ENCODE measurements at places on chromosomes 6 and 20.

DNA sequence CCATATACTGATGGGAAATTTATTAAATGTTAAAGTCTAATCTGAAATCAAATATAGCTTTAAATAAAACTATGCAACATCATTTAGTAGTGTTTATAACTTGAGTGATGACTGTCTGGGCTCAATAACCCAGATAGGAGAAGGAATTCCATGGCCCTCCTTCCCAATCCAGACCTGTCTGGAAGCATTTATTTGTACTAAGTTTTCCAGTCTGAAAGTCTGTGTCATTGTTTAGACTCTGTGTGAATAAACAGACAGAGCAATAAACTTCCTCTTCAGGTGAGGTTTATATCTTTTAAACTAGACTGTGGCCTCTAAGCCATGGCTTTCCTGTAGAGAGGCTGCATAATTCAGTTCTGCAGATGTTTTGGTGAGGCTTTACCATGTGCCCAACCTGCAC lies 176.4 kb downstream of the SOX4 start:
- DNase-seq: no peak

DNA sequence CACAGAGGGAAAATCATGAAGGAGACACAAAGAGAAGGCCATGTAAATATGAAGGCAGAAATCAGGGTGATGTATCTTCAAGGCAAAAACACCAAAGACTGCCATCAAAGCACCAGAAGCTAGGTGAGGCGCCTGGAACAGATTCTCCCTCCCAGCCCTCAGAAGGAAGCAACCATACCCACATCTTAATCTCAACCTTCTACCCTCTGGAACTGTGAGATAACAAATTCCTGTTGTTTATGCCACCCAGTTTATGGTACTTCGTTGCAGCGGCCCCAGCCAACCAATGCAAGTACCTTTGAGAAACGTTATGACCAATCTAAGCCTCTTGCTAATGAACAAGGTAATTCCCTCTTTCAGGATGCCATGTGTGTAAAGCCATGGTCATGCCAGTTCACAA lies 66.2 kb upstream of the STXBP5 start:
- DNase-seq: no peak

DNA sequence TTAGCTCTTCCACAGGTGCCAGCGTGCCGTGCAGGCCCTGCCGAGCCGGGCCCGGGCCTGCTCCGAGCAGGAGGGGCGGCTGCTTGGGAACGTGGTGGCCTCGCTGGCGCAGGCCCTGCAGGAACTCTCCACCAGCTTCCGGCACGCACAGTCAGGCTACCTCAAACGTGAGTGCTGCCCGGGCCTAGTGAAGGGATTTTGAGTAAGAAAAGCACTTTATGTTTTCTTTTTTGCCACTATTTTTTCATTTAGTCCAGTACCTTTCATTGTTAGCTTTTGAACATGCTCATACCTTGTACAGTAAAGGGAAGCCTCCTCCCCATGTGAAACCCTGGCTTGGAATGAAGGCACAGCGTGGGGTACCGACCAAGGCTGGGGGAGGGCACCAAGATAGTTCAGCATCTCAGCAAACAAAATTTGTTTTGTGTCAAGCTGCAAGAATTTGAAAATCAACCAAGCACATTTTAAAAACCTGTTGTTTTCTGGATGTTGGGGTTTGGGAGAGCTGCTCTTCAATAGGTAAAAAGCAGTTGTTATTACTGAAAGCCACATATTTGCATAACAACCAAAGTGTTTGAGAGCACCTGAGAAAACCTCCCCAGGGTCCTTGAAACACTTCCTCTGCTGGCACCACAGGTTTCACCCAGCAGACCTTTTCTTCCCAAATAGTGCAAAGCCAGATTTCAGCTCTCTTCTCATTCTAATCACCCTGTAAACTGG lies 18.4 kb downstream of the STX16 start:
- DNase-seq: peak; percentile 29

DNA sequence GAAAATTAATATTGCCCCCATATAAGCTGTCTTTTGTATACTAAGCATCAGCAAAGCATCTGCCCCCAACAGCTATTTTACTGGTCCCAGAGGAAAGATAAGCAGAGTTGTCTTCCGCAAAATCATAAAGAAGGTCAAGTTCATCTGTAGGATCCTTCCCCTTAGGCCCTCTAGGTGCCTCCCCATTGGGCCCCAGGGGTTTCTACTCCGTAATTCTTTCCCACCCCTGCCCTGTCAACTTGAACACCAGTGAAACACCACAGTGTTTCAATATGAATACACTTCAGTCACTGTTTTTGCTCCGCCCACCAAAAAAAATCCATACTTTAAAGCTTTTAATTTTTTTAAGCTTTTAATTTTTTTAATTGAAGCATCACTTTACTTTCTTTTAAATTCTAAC lies 159.2 kb downstream of the ATXN1 start:
- no peak for DNase-seq

GRCh38 chr6:62891065-62891647 lies 320.1 kb upstream of the FKBP1C start:
- no peak for DNase-seq

DNA sequence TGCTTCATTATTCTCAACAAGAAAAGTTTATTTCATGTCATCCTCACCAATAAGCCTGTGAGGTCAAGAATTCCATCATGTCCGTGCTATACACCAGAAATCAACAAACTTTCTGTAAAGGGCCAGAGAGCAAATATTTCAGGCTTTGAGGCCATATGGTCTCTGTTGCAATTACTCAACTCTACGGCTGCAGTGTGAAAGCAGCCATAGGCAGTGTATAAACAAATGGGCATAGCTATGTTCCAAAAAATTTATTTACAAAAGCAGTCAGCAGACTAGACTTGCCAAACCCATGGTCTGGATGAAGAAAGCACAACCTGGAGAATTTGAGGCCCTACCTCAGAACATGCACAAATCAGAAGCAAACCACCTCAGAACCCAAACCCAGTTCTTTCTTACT lies 118.5 kb downstream of the PCSK2 start:
- no peak for DNase-seq

- DNase-seq: peak; percentile 2
These were observed 541.2 kb upstream of the FLRT3 start for GRCh38 chr20:14878676-14879019.

GRCh38 chr6:11525468-11526155 lies 11.9 kb upstream of the TMEM170B start:
- no peak for DNase-seq

DNA sequence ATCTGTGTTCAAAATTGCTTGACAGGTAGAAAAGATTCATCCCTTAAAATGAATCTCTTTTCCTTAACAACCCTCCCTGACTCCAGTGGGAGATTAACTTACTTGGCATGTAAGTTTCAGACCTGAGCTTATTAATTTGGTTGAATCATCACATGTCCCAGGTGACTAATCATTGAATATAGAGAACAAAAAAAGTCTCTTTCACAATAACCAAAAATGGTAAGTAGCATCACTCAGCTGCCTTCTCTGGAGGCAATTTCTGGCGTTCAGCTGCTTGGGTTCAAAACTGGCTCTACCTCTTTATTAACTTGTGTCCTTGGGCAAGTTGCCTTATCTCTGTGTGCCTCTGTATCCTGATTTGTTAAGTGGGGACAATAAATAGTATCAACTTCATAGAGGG lies 2.9 kb downstream of the C6orf141 start:
- no peak for DNase-seq

- DNase-seq: no peak
These were observed 984.5 kb downstream of the HACE1 start for GRCh38 chr6:103875221-103875620.

DNA sequence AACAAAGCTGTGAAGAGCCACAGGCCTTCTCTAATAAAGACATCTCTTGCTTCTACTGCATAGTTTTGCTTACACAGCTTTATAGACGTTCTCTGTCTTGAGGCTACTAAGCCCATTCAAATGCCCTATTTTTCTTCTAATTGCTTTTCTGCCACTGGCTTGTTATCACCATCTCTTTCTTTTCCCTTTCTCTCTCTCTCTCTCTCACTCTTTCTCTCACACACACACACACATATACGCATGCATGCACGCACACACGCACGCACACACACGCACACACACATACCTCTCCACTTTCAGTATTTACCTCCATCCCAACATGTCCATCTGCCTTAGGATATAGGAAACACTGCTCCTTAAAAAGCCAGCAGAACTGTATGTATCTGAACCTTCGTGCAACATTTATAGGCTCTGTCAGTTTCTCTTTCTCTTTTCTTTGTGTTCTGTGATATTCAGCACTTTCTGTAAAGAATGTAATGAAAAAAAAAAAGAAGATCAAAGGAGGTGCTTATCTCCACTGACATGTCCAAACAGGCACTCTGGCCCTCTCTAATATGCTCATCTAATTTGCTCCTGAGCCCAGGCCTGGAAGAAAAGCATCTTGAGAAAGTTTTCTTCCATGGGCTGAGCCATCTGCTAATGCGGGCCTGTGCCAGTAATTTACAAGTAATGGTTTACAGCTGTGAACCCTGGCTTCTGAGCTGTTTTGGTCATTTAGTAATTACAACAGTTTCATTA lies 1046.7 kb upstream of the MAP3K7 start:
- no peak for DNase-seq

DNA sequence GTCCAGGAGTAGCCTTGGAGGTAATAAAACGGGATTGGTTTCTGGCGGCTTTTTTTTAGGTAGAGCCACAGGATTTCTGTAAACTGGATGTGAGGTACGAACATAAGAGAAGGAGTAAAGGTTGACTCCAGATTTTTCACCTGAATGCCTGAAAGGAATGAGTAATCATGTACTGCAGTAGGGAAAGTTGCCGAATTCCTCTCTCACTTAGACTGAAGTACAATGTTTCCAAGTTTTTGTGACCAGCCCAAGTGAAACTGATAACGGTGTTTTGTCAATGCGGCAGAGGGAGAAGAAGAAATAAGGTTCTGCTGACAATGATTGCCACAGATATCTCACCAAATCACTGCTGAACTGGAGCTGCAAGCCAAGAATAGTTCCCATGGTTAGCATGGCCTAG lies 75.0 kb downstream of the VTA1 start:
- no peak for DNase-seq

DNA sequence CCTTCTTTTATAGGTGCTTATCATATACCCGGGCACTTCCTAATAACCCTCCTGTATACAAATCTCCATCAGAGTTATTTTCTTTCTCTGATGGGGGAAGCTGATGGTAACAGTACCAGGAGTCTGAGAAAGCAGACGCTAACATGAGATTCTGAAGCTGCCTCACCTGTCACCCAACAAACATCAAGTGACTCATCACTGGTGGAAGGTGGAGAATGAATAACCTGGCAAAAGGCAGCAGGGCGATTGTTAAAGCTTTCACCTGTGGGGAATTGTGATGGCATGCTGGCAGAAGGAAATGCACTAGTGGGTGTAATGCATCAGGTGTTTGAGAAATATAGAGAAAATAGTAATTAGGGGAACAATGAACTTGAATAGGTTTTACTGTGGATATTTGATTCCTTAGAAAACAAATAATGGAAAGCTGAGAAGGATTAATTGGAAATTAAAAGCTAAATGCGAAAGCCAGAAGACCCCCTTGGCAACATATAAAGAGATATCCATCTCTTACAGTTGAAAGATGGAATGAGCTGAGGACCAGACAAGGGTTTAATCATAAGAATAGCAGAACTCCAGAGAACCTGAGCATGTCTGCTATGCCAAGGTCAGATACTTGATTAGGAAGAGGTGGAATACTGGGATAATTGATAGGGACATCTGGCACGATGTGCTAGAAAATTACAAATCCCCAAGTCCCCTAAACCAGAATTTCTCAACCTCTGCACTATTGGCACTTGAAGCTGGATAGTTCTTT lies 517.1 kb downstream of the PKHD1 start:
- DNase-seq: no peak

DNA sequence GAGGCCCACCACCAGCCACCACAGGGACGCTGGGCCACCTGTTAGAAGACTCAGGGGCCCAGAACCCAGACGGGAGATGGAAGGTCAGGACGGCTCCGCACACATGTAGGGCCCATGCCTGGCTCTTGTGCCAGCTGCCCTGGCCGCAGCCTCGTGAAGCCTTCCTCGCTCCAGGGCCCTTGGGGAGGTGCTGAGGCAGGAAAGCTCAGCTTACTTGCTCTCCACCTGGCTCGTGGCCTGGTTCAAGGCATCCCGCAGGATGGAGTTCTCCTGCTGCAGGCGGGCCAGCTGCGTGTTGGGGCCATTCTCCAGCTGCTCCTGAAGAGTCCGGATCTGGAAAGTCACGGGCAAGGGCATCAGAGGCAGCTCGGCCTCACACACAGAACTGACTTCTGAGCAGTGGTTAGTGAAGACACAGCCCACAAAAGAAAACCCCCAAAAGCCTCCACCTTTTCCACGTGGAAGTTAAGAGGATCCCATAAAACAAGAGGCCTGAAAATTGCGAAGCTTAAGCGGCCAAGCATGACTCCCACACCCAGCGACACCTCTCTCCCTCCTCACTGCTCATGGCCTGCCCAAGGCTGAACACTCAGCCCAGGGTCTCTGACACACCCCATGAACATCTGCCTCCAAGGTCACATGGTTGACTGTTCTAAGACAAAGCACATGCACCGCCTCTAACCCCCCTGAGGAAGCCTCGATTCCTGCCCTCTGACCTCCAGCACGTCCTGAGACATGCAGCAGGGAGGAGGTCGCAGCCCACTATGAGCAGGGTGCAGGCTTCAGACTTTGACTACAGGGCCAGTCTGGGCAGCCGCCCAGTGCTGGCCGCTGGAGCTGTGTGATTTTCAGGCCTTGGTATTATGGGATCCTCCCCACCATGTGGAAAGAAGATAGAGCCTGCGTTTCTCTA lies 46.5 kb downstream of the RRBP1 start:
- DNase-seq: no peak

DNA sequence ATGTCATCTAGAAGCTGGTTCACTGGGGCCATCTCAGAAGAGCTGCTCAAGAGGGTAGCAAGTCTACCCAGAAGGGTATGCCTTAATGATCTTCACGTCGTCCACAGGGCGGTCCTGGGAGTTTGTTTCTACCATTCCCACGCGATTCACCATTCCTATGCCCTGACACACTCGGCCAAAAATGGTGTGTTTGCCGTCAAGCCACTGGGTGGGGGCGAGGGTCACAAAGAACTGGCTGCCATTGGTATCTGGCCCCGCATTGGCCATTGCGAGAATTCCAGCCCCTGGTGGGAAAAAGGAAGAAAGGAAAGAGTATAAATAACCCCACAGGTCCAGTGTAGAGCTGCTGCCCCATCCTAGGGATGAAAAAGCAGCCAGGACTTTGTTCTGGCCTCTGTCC lies 16.5 kb upstream of the CPNE5 start:
- DNase-seq: no peak

DNA sequence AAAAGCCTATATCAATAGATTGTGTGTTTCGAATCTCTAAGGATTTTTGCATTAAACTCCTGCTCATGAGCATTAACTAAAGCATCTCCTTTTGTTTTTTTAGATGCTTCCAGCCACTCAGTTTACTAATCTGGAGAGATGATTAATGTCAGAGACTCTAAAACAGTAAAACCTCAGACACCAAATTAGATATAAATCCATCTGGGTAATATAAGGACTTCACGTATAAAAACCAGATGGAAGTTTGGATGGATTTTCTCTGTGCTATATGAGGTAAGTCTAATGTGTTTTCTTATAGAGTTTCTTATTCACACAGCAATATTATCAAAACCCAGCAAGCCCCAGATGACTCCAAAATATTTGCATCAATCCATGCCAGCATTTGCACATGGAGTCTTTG lies 137.2 kb downstream of the SYNE1 start:
- no peak for DNase-seq

- DNase-seq: no peak
These were observed 16.9 kb upstream of the PTCRA start for GRCh38 chr6:42898891-42899361.

- peak; percentile 3 for DNase-seq
These were observed 328.9 kb downstream of the SYNE1 start for GRCh38 chr6:152308306-152308705.
